ENCODE measurements at places on chromosomes 5 and 9.

GRCh38 chr9:125807079-125807478 lies 59.9 kb downstream of the PBX3 start:
- DNase-seq = no peak

DNA sequence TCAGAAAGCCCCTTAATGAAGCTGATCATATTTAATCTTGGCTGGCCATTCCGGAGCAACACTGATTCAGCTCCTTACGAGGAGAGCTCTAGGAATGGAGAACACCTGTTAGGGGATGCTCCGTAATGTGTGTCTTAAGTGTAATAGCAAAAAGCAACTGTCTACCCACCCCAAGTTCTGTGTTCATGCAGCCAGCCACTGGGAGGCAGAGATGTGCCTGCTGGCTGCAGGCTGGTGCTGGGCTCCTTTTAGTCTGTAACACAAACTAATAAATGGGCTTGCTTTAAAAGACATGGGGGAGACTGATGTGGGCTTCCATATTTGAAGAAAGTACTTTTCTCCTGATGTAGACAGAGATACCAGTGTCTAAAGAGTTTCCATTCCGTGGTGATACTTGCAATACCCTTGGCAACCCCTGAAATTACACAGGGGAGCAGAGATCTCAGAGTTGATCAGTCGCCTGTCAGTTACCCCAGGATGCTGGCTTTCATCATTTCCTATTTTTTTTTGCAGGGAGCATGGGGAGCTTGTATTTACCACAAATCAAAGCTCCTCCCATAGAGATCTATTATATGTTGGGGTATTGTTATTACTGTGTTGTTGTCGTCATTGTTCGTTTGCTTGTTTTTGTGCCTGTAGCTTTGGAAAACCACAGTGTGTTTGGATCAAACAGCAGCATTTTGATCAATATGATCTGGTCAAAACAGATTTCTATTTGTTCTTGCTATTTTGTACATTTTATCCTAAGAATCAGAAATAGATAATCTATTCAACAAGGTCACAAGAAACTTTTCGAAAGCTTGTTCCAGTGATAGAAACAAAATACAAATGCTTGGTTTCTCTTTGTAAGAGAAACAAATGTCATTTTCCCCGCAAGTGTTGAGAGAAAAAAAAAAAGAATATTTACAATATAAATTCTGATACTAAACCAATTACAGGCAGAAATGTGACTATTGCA lies 65.8 kb downstream of the MTX3 start:
- no peak for DNase-seq

- peak; percentile 93 for DNase-seq
Observed at GRCh38 chr9:36487482-36488388, 85.0 kb upstream of the MELK start.

- DNase-seq = no peak
Observed at GRCh38 chr9:136621734-136622093, 41.0 kb upstream of the EGFL7 start.

GRCh38 chr5:140246378-140247122 lies 56.4 kb downstream of the PFDN1 start:
- no peak for DNase-seq
